Natural killer cell treated with Interleukin-12 subunit alpha and Interleukin-12 subunit beta and Interleukin-15 and Interleukin-18, amount 100 ng/mL, for 72 hours (primary cell): ENCODE measurements at places on chromosomes 12 and 14. TPM values are rescaled to one million over a fixed set of nuclear protein-coding genes. Genes with fewer than 3 reads are reported as not detected.

MYF5 gene
- not detected for total RNA-seq

MYO1H gene
- total RNA-seq = not detected

GALNT6 gene
- 23.5 TPM for total RNA-seq

TMEM119 gene
- total RNA-seq = not detected

OR6C65 gene
- not detected for total RNA-seq

ADAMTS20 gene
- total RNA-seq = not detected

KLRD1 gene
- 197 TPM for total RNA-seq
